ENCODE measurements at places on chromosomes 5 and 9. TPM values are rescaled to one million over a fixed set of nuclear protein-coding genes. Genes with fewer than 3 reads are reported as not detected.

- DNase-seq: peak; percentile 59
Measured at GRCh38 chr9:101585740-101586139, 9.0 kb downstream of the PPP3R2 start.

- no peak for DNase-seq
Measured at GRCh38 chr5:32241034-32241783, 67.1 kb upstream of the GOLPH3 start.

- no peak for DNase-seq
Measured at GRCh38 chr5:107217721-107218130, 453.0 kb downstream of the EFNA5 start.

DNA sequence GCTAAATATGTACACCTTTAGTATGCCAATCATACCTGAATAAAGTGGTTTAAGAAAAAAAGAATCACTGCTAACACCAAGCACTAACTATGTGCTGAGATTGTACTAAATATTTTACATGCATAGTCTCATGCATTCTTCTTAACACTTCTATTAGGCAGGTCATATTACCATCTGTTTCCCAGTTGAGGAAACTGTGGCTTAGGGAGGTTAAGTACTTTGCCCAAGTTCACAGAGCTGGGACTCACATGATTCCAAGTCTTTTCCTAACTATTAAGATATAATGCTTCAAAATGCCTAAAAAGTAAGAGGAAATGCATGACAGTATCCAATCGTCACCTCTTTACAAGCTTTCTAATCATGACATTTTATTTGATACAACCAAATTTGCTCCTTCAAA, 69.2 kb upstream of the PLPP6 start:
- no peak for DNase-seq

GRCh38 chr5:586751-587285, 25.3 kb upstream of the CEP72 start:
- DNase-seq: peak; percentile 36

GRCh38 chr9:93246526-93246925, 62.6 kb downstream of the WNK2 start:
- no peak for DNase-seq

Gene DNM1
- polyA plus RNA-seq: 0.45 TPM

Gene CARTPT
- polyA plus RNA-seq: 1.4 TPM

All from small intestine (tissue), 16 donors.